GM06990 (cell line): ENCODE measurements at places on chromosomes 11 and 22.
A peak's percentile ranks its signal among the peaks of the same experiment; 100 is the strongest.

DNA sequence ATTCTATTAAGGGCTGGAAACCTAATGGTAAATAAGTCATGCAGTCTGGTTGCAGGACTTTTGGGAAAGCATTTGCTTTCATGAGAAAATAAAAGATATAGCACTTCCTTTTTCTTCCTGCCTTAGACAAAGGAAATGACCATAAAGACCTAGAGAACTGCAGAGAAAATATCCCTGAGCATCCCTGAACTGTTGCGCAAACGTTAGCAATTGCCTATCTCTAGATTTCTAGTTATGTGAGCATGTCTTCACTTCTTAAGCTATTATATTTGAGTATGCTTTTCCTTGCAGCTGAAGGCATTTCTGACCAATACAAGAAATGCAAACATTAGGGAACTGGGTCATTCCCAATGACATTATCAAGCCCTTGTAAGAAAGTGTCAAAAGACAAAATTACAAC lies 110.6 kb downstream of the KIF18A start:
- no peak for DNase-seq

GRCh38 chr11:82996966-82997606 lies 74.6 kb downstream of the RAB30 start:
- DNase-seq: peak; percentile 73

DNA sequence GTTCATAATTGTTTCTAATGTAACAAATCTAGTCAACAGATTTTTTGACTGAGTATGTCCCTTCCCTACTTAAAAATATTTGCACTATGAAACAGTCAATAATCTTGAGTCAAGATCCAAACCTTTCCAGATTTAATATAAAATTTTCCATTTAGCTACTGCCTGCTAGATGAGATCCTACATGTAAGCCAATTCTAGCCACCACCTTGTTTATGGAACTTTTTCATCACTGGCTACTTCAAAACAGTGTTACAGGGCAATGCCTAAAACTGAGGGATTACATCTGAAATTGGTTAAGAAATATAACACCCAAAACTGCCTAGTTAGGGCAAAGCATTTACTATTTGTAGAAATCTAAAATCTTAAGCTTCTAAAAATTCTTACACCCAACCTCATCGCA lies 10.5 kb upstream of the FUT4 start:
- DNase-seq: no peak

DNA sequence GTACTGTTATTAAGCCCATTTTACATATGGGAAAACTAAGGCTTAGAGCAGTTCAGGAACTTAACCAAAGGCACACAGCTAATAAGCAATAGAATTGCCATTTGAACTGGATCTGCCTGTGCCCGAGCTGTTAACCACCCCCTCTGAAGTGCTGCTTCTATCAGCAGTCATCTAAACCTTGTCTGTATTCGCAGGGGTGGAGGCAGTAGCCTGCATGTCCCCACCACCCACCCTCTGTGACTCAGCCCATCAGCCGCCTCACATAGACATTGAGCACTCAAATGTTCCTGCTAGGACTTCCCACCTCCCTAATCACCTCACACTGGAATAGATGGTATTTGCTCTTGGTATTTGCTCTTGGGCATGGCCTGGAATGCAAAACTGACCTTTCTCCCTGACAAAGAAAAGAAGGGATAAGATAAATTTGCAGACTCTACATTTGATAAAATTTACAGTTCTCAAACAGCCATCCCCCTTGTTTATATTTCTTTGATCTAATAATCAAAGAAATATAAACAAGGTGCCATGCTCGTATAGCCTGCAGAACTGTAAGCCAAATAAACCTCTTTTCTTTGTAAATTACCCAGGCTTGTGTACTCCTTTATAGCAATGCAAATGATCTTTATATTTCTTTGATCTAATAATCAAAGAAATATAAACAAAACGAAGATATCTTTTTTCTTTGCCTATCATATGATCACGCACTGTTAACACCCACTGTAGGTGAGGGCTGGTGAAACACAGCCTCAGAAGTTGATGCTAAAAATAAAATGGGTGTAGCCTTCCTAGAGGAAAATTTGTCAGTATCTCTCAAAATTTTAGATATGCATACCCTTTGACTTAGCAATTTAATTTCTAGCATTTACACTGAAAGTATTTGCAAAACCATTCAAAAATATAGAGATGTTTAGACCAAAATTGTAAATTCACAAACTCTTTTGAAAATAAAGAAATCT lies 15.9 kb downstream of the DKK3 start:
- DNase-seq: no peak

GRCh38 chr11:19777039-19777376 lies 64.4 kb downstream of the NAV2 start:
- DNase-seq: peak; percentile 35

DNA sequence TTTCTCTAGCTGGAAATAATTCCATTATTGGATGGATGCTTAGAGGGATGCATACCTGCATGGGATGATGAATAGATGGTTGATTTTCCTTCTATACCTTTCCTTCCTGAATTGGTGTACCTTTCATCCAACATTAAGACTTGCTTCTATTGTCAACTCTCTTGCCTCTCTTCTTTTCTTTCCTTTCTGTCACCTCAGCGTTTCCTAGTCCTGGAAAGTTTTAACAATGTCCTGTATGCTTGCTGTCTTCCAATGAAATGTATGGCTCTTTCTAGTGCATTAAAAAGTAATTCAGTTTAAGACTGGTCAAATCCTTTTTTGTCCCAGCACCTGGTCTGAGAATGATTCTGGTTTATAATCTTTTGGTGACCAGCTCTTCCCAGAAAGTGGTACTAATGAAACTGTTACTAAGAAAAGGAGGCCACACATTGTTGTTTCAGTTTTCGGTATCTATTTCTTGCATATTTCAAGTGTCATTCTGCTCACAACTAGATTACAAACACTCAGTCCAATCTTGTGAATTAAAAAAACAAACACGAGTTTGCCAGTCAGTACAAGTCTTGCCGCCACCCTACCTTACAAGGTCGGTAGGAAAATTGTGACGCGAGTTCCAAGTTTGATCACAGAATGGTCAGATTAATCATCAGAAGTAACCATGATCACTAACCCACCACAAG lies 8.0 kb downstream of the POU2AF1 start:
- peak; percentile 75 for DNase-seq

GRCh38 chr11:121105481-121106195 lies 4.6 kb downstream of the TECTA start:
- DNase-seq: no peak

DNA sequence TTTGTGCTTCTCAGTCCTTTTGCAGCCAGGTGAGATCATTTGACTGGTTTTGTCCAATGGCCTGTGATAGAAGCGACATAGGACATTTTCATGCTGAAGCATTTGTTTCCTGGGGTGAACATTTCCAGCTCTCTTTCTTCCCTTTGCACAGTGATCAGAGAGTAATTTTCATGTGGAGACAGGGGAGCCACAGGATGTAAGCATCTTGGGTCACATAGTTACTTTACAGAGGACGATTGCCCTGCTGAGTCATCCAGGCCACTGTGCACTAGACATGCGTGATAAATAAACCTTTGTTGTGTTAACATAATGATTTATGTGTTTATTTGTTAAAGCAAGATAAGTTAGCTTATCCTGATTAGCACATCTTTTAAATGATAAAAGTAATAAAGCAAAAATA lies 263.5 kb upstream of the CCDC179 start:
- DNase-seq: no peak

DNA sequence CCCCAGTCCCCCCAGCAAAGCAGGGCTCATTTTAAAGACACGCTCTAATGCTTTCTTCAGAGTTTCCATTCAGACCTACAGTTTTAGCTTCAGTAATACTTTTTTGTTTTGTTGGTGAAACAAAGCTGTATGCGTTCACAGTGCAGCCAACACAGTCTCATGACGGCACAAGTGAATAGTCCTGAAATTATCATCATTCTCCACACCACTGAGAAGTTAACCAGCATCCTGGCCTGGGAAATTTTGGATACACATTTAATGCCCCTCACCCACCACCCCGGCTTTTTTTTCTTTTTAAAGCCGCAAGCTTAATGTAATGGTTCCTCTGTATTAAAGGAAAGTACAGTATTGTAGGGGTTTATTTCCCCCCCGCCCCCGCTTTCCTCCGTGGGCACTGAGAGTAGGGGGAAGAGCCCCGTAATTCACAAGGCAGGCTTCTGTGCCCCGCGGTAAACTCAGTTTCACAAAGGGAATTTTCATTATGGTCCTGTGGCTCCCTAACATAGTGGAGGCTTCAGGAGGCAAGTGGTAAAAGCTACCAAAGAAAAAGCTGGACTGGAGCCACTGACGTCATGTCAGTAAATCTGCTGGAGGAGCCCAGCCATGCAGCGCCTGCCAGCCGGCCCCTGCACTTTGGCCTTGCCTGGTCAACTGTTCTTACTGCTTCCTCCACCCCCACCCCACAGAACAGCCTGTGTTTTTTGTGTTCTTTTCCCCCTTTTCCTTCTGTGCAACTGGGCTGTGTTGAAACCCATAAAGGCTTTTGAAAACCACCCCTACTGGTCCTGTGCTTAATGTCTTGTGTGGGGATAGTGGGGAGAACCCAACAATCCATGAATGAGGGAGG lies 18.2 kb downstream of the TEAD1 start:
- DNase-seq: no peak

- DNase-seq: no peak
Observed at GRCh38 chr11:13883042-13883441, 79.5 kb upstream of the SPON1 start.

GRCh38 chr11:26483108-26483507 lies 89.0 kb downstream of the MUC15 start:
- DNase-seq: no peak

DNA sequence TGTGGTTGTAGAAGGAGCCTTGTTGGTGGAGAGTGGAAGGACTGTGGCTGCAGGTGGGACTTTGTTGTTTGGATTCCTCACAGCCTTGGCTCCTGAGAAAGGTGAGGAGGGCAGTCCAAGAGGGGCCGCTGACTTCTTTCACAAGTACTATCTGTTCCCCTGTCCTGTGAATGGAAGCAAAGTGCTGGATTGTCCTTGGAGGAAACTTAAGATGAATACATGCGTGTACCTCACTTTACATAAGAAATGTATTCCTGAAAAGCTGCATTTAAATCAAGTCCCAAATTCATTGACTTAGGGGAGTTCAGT lies 2.4 kb downstream of the FUT4 start:
- DNase-seq: no peak

DNA sequence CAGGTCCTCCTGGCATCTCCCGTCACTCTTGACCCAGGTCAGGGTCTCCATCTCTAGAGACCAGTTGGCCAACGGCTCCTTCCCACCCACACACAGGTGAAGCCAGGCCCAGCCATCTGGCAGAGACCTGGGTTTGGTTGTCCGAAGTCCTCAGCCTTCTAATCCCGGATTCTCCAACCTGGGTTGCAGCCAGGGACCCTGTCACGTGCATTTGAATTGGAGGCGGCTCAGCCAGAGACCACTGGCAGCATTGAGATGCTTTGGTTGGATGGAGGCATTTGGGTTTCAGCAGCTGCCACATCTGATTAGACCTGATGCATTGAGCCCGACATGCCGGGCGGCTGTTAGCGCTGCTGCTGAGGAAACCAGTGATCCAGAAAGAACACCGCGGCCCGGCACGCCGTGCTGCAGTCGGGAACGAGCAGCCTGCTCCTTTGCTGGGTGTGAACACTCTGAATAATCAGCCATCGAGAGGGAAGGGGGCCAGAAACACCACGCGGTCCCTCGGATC lies 163.2 kb downstream of the BRD1 start:
- no peak for DNase-seq

GRCh38 chr11:105611572-105612441 lies 1.9 kb downstream of the GRIA4 start:
- DNase-seq: no peak
